Neural cell (in vitro differentiated cells): ENCODE measurements at places on chromosomes 3 and 15. TPM values are rescaled to one million over a fixed set of nuclear protein-coding genes. Genes with fewer than 3 reads are reported as not detected.

Gene CKMT1A
- 8.7 and 14.0 TPM in 2 replicates for polyA plus RNA-seq

Gene IL17RB
- 0.83 and 2.2 TPM in 2 replicates for polyA plus RNA-seq

Gene TMC3
- polyA plus RNA-seq, result not detected in 2 replicates

Gene A4GNT
- not detected in 2 replicates for polyA plus RNA-seq
